ENCODE measurements at places on chromosomes 13 and 19. TPM values are rescaled to one million over a fixed set of nuclear protein-coding genes. Genes with fewer than 3 reads are reported as not detected.

The C1QTNF9B gene
- 0.83 TPM for total RNA-seq

The OR7A5 gene
- total RNA-seq = not detected

The UTP14C gene
- total RNA-seq = 12.6 TPM

The ELSPBP1 gene
- not detected for total RNA-seq

The MBD3L2 gene
- total RNA-seq = not detected

The ZNF665 gene
- total RNA-seq = 6.3 TPM

The CEBPA gene
- total RNA-seq = 0.51 TPM
